CD8-positive, alpha-beta T cell (primary cell): ENCODE measurements at places on chromosomes 7 and 10.
A peak's percentile ranks its signal among the peaks of the same experiment; 100 is the strongest.

- no peak for DNase-seq
Observed at GRCh38 chr7:66359656-66360211, 154.6 kb downstream of the TPST1 start.

- DNase-seq: peak; percentile 78
Observed at GRCh38 chr7:75776295-75776971, 4.4 kb upstream of the CCL26 start.

DNA sequence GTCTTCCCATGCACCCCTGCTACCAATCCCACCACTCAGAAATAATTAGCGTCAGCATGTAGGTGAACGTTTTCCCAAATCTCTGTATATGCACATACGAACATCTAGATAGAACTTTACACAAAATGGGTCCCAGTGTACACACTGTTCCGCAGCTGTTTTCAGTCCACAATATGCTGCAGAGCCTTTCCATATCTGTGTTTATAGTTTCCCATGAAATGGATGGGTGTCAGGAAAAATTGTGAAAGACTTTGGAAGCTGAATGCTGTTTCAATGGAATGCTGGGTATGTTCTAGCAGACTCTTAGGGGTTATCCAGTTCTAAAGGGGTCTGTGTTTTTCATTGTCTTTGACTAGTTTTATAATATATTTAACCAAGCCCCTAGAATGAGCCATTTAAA lies 13.8 kb downstream of the GRK5 start:
- no peak for DNase-seq

- no peak for DNase-seq
Observed at GRCh38 chr7:28753613-28754012, 204.5 kb downstream of the TRIL start.

DNA sequence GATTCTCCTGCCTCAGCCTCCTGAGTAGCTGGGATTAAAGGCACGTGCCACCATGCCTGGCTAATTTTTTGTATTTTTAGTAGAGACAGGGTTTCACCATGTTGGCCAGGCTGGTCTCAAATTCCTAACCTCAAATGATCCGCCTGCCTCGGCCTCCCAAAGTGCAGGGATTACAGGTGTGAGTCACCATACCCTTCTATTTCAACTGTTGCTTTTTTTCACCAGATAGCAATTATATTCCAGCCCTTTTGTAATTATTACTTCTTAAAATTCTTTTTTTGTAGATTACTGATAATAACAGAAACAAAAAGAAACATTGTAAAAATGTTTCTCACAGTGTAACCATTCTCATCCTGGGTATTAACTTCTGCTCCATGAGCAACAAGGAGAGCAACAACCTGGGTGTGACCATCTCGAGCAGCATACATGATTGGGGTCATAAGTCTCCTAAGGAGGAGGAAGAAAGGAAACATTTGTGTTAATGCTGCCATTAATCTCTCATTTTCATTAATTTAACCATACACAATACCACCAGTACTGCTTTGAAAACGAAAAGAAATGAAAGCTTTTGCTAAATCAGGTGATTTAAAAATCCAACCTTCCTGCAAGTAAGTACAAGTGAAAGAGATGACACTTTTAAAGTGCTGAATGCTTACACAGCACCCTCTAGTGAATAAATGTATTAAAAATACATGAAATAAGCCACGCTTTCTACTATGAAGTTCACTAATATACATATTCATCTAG lies 41.8 kb downstream of the ASZ1 start:
- no peak for DNase-seq

DNA sequence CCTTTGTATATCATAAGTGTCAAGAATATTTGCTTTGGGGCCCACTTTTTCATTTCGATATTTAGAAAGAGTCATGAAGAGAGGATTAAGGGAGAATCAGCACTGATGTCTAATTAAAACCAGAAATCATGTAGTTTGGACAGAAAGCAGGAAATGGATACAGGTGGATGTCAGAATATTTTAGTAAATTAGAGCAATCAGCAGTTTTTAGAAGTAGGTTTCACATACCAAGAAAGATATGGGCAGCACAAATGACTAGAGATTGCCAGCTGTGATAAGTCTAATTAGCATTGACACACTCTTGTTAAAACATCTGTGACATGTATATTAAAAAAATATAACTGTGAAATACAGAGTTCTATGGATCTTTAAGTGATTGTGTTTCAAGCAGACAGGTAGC lies 180.8 kb upstream of the POM121L12 start:
- no peak for DNase-seq

DNA sequence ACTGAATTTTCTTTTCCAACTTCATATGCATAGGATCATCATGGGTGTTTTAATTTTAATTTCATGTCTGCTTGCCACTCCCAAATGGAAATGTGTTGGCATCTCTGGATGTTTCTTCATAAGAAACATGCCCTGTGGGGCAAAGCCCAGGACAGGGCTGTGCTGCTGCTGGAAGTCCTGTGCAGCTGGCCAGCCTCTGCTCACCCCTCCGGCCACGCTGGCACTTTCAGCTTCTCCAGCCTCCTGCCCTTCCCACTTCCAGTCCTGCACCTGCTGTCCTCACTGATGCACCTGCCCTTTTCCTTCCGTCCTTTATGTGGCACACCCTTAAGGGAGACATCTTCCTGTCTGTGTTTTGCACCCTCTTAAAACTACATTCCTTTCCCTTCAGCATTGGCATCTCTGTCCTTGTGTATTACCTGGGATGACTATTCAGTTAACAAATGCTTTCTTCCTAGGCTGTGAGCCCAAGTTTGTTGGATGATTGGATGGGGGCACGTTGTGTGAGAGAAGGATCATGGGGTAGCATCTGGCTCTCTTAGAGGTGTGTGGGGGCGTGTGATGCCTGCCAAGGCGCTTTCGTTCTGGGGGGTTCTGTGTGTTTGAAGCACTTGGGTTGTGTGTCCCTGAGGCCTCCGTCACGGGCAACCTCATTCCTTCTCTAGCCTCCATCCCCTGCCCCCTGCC lies 56.8 kb downstream of the TCF7L2 start:
- DNase-seq: no peak

- no peak for DNase-seq
Observed at GRCh38 chr7:97001221-97001620, 4.1 kb upstream of the DLX6 start.

DNA sequence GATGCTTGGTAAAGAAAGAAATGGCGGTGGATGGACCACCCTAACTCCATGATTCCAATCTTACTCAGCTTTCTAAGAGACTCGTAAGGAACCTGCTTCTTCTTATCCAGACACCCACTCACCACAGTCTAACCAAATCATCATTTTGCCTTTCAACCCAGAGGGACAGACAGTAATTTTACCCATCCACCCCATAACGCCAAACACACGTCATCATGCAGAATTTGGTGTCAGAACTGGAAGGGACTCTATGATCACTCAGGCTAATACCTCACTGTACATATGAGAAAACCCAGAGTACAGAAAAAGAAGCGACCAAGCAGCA lies 388 bp downstream of the ECD start:
- peak; percentile 49 for DNase-seq

DNA sequence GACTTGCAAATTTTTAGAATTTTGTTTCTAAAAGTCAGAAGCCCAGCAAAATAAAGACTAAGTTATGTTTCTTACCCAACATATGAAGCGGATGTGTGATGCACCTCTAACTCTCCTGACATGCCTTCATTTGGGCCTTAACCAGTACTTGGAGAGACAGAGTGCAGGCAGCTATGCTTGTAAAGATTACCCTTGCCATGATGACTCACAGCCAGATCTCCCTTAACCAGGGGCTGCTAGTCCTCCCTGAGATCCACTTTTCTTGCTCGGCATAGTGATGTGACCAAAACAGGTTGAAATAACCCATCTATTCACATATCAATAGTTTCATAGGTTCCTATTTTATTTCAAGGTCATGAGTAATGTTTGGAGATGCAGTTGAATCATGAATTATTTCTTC lies 43.6 kb downstream of the PPP1R3A start:
- DNase-seq: no peak

GRCh38 chr7:50310361-50310760 lies 5.8 kb downstream of the IKZF1 start:
- DNase-seq: no peak

- DNase-seq: peak; percentile 95
Observed at GRCh38 chr10:44959247-44960087, at the start of gene RASSF4. RASSF4 (plus strand) TSS chr10:44959802; CDS start chr10:44970203, 10,401 bp downstream.

- DNase-seq: no peak
Observed at GRCh38 chr7:115476671-115477181, 553.8 kb downstream of the TFEC start.

- DNase-seq: no peak
Observed at GRCh38 chr7:22202141-22202540, 154.8 kb downstream of the RAPGEF5 start.

DNA sequence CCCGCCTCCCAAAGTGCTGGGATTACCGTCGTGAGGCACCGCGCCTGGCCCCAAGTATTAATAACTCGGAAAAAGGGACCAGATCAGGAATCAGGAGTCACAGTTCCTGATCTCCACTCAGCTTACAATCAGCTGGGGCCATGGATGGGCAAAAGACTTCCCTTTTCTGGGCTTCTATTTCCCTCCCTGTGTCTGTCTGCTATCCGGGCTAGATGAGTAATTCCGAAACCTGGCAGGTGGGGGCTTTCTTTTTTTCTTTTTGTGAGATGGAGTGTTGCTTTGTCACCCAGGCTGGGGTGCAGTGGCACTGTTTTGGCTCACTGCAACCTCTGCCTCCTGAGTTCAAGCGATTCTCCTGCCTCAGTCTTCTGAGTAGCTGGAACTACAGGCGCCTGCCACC lies 11.6 kb downstream of the RPS24 start:
- no peak for DNase-seq

GRCh38 chr10:1274111-1274661 lies 218.0 kb downstream of the WDR37 start:
- DNase-seq: no peak

DNA sequence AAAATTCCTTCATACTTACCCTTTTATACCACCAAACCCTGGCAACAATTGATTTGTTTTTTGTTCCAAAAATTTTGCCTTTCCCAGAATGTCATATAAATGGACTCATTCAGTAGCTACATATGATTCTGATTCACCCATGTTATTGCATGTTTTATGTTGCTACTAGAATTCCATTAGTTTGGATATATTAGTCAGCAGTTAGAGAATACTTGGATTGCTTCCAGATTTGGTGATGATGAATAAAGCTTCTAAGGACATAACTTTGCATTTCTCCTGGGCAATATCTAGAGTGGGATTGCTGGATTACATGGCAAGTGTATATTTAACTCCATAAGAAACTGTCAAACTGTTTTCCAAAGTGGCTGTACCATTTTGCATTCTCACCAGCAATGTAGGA lies 806.9 kb downstream of the DNAJB9 start:
- no peak for DNase-seq

DNA sequence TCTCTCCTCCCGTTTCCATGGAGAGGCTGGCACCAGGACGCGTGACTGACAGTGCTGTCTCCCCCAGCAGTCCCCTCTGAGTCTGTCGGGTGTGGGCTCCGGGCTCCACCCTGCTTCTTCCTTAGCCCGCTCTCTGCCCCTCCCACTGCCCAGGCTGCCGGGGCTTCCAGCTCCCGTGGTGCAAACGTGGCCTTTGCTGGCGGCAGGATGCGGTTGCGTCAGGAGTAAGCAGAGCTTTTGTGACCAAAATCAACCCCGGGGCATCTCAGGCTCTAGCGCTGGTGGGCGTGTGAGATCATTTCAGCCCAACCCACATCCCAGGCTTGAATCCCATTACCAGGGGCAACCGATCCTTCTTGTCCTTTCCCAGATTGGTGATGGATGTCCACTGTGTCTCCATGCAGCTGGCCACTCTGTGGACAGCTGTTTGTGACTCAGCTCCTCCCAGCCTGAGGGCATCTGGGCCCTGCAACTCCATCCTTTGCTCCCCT lies 28.2 kb downstream of the PTPRE start:
- no peak for DNase-seq

GRCh38 chr7:3204526-3204925 lies 96.5 kb upstream of the SDK1 start:
- no peak for DNase-seq

DNA sequence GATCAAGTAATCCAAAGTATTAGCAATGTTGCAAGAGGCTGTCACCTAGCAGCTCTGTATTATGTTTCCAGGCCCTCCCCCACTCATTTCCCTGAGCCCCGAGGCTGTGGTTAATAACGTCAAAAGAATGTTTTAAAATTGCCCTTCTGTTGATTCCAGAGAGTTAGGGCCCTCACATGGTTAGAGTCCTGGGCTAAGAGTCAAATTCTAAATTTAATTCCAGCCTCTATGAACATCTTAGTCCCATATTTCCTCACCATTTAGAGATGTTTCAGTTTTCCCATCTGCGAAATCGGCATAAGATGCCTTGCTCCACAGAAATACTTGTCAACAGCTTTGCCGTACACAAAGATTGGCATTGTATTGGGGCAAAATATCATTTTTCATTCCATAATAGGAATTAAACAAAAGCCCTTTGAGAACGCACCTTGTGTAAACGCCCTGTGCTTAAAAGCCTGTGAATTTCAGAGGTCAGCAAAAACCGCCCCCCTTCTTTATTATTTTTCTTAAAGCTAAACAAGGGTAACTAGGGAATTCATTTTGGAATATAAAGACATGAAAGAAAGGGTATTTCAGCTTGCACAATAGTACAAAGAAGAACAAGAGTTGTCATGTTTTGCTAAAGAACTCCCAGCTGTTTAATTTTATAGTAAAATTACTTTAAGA lies 135.8 kb downstream of the ARID5B start:
- no peak for DNase-seq

- DNase-seq: no peak
Observed at GRCh38 chr10:84343831-84344230, 15.4 kb downstream of the CCSER2 start.

GRCh38 chr7:77799078-77799964 lies 748 bp downstream of the PHTF2 start:
- DNase-seq: peak; percentile 50

DNA sequence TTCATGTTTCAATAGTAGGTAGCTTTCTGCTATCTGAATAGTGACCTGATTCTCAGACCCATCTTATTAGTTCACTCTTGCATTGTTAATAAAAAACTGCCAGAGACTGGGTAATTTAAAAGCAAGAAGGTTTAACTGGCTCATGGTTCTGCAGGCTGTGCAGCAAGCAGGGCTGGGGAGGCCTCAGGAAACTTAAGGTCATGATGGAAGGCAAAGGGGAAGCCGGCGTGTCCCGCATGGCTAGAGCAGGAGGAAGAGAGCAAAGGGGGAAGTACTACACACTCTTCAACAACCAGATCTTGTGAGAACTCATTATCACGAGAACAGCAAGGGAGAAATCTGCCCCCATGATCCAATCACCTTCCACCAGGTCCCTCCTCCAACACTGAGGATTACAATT lies 185.2 kb upstream of the PITRM1 start:
- DNase-seq: no peak

DNA sequence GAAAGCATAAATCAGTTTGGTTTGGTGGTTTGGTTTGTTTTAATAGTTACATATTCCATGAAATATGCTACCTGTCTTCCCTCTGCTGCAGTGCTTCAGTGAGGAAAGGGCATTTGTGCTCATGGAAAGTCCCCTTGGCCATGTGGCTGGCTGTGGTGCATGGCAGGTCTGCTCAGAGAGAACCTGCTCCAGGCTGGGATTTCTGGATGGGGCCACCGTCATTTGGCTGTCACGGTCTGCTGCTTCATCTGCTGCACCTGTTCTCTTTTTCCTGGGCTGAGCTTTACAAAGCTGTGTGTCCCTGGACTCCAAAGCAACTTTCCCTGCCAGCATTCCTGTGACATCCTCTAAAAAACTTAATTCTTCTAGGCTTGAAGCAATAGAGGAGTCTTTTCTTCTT lies 8.9 kb downstream of the CDK14 start:
- DNase-seq: no peak

GRCh38 chr10:61662794-61663259 lies at the start of gene CABCOCO1:
CABCOCO1 (plus strand) TSS chr10:61662929; CDS start chr10:61662973, 44 bp downstream.
- no peak for DNase-seq

GRCh38 chr7:156473476-156474240 lies 166.9 kb upstream of the RNF32 start:
- peak; percentile 21 for DNase-seq

GRCh38 chr10:72065439-72066025 lies 22.8 kb downstream of the SPOCK2 start:
- no peak for DNase-seq
